ENCODE measurements at places on chromosomes 4 and X.

GRCh38 chrX:132411310-132411977 is 77.4 kb downstream of the MBNL3 start:
- no peak for DNase-seq

- DNase-seq = no peak
These were observed 98.9 kb downstream of the FAM13A start for GRCh38 chr4:88958080-88958479.

GRCh38 chrX:133185938-133186337 is 32.2 kb downstream of the TFDP3 start:
- DNase-seq = peak; percentile 73

GRCh38 chr4:39713691-39714090 is 15.8 kb downstream of the UBE2K start:
- DNase-seq = no peak

GRCh38 chr4:142707401-142707800 is 138.7 kb downstream of the INPP4B start:
- DNase-seq = no peak

DNA sequence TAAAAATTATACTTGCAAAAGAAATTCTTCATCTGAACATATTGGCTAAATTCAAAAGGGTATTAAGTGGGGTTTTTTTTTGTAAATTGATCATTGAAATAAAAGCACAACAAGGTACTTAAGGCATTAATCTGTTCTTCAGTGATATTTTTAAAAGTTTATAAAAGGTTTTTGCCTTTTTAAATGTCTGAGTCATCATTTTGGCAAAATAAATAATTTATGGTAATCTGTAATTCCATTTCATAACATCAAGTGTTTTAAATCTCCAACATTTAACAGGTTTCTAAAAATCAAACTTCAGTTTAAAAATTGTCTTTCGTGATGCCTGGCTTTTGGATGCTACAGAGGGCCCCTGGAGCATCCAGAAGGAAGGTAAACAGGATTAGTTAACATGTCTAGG is 27.4 kb downstream of the NLRP2B start:
- no peak for DNase-seq

DNA sequence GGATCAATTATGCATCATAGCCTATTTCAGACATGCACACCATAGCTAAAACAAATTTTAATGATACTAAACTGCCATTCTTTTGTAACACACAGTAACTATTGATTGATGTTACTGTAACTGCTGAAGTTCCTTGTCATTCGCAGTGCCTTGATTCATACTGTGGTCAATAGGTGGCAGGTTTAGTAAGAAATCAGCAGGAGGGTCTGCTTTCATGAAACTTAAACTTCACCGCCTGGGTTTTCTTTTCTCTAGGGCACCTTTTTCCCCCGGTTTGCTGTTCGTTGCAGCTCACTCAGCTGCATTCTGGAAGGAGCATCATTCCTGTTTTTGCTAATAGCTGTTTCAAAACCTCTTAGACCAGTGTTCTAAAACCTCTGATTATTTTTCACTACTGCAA is 88.1 kb downstream of the RPA4 start:
- no peak for DNase-seq

- no peak for DNase-seq
These were observed 211.8 kb downstream of the SLC7A11 start for GRCh38 chr4:138030375-138030774.

GRCh38 chr4:38911257-38911656 is 43.7 kb downstream of the FAM114A1 start:
- DNase-seq = no peak

DNA sequence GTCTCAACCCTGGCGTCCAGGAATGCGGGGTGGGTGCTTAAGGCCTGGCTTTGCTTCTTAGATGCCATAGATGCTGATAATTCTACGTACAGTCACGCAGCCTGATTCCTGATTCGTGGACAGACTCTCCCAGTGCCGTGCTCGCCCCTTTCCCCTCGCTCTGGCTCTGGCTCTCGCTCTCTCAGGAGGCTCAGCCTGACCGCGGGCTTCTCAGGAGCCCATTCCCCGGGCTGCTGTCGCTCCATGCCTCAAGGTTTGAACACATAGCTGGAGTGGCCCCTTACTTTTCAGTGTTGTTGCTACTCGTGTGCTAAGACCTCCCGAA is 59.2 kb upstream of the ZC4H2 start:
- DNase-seq = no peak

DNA sequence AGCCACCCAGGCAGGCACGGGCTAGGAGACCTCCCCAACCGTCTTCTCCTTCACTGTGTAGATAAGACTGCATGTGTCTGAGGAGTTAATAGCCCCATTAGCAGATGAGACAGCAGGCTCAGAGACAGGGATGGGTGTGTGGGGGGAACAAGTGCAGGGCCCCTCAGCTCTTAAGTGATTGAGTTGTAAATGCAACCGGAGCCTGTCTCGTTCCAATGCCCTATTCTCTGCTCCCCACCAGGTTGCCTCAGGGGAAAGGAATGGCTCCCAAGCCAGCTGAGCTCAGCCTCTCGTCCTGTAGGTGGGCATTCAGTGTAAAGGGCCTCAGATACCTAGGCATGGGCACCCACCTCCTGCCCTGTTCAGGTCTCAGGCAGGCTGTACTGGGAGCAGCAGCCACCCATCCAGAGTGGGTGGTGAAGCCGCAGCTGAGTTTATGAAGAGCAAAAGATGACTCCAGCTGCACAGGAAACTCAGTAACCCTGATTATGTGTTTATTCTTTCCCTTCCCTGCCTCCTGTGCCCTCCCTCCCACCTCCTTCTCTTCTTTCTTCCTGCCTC is 87.3 kb downstream of the PJA1 start:
- DNase-seq = no peak

GRCh38 chr4:138275216-138275615 is 33.1 kb upstream of the SLC7A11 start:
- DNase-seq = no peak

DNA sequence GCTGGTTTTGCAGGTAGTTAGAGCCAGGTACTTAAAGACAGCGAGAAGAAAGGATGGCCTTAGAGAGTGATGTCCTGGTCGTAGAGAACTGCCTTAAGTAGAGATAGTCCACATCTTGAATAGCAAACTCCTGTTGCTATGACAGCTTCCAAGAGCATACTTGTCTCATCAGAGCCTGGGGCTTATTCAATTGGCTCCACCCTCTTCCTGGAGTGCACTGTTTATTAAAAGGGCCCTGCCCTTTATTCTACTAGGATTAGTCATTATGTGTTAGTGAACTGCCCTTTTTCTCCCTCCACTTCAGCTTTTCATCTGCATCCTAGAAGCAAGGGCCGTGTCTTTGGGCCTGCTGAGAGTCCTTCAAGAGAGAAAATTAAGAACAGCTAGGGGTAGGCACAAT is 94.5 kb upstream of the EOLA2 start:
- DNase-seq = no peak

GRCh38 chr4:165826166-165826565 is 46.9 kb upstream of the TLL1 start:
- no peak for DNase-seq

GRCh38 chr4:56241500-56241899 is 145.8 kb downstream of the AASDH start:
- DNase-seq = no peak

DNA sequence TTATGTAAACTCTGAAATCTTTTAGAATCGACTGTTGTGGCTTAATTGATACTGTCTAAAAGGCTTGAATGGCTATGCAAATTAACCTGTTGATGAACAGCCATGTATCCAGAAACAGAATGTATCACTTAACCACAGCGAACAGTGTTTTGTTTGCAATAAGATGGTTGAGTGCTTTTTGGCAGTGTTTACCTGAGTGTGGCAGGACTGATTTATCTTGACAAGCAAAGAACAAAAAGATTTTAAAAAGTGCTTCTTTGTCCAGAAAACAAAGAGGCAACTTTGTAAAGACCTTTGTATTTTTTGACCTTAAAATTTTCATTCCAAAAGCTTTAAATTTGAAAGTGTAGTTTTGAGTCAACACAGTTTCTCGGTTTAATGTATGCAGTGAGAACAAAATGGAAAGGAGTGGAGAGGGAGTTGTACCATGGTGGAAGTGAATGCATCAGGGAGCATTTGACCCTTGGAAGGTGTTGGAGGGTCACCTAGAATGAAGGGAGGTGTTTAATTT is 18.0 kb downstream of the ARHGAP10 start:
- no peak for DNase-seq

DNA sequence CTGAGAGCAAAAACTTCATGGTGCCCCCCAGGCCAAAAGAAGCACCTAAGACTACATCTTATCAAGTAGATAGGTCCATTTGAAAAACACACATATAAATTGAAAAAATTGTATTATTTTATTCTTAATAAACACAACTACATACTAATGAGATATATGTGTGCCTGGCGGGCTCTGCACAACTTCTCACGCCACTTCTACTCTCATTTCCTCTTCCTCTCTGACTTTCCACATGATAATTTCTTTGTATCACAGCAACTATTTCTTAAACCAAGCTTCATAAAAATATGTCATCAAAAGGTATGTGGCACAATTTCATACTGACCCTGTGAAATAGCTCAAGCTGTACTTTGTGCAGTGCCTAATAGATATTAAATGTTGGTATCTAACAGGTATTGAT is 10.7 kb upstream of the NPY2R start:
- DNase-seq = no peak

GRCh38 chr4:128818442-128818841 is 8.9 kb downstream of the JADE1 start:
- DNase-seq = no peak

DNA sequence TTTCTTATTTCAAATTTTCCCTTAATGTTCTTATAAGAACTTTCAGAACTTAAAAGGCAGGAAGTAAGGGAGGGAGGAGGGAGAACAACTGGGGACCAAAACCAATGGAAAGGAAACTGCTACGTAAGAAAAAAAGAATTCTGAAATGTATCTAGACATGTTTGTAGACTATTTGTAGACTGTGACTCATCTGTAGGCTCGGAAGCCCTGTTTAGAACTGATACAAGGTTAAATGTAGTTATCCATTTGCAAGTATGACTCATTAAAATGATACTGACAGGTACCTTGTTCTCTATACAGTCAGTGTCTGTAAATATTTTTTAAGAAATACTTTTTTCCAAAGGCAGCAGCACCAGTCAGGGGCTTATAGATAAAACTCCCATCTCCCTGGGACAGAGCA is 202.0 kb downstream of the DHX15 start:
- peak; percentile 35 for DNase-seq

DNA sequence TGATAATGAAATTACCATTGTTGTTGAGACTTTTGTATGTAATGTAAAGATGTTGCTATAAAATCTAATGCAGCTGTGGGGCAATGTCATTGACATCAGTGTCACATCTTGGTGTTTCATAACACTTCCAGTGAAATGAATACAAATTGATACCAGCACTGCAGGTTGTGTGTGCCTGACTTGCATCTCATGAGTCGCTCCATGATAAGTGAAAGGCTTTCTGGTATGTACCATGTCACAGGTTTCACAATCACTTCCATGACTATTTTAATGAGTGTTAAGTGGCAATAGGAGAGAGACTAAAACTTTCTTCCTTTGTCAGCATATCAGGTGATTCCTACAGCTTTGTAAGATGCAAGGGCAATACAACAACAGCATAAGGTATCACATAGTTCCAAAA is 94.4 kb downstream of the ABCB7 start:
- no peak for DNase-seq

GRCh38 chr4:87229979-87230378 is 9.6 kb upstream of the KLHL8 start:
- DNase-seq = no peak

- peak; percentile 81 for DNase-seq
These were observed at the start of gene SEPTIN6 for GRCh38 chrX:119693040-119693995. TSS of gene SEPTIN6 (minus strand) at chrX:119693168. CDS start at chrX:119693105, 63 bp downstream.

- no peak for DNase-seq
These were observed 30.4 kb upstream of the APELA start for GRCh38 chr4:164846566-164846965.

GRCh38 chr4:43456383-43456782 is 563.9 kb downstream of the GRXCR1 start:
- no peak for DNase-seq
